ENCODE measurements at places on chromosomes 2 and 18.
A peak's percentile ranks its signal among the peaks of the same experiment; 100 is the strongest.

GRCh38 chr2:102801098-102801718 is 39.4 kb downstream of the TMEM182 start:
- DNase-seq: no peak

DNA sequence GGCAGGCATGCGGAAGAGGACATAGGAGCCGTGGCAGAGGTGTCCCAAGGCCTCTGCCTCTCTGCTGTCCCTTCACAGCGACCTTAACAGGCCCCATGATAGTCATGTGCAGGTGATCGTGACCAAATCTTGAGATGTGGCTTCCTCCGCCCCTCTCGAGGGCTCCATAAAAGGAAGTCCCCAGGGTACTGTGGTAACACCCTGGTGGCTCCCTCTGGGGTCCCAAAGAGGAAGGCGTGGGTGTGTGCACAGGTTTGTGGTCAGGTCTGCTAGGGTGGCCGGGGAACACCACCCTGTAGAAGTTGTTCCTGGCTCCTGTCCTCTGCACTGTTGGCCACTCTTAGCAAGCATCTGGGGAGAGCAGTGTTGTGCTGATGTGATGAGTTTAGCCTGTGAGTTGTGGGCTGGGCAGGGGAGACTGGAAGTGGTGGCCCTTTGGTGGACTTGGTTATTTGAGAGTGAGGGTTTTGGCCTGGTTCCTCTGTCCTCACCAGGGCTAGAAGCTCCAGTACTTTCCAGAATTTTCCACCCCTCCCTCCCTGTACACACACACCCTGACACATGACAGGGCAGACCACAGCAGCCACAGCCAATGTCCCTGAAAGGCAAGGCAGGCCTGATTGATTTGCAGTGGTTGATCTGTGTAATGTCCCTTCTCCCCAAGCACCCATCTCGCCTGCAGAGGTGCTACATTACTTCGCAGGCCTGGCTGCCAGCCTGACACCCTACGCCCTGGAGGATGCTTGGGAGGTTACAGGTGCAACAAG is 68.9 kb upstream of the BOD1L2 start:
- no peak for DNase-seq

DNA sequence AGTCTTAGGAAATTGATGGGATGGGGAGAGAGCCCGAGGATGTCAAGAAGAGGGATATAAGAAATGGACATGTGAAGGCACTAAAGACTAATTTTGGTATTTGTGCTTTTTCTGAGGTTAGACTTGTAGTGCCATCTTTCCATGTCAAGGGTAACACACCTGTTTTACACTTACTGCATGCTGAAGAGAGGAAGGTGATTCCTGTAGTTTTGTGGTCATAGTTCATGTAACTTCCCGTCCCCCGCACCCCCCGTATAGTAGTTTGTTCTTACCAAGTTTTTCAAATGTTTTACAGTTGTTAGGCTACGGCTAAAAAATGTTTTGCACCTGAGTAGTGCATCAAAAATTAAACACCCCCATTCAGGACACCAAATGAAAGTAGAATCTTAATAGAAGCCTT is 73.8 kb downstream of the CLIP4 start:
- no peak for DNase-seq

DNA sequence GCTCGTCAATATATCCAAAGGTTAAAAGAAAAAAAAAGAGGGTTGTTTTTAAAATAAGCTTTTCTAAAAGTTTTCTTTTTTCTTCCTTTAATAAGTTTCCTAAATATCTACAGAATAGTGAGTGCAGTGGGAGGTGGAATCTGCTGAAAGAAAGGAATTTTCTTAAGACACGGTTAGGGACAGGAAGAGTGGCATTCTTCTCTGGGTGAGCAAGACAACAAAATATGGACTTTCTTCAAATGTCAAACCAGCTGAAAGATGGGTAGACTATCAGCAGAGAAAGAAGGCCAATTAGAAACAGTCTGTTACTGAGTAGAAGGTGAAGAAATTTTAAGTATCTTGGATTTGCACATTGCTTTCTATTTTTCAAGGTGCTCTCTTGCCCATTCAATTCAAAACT is 222.7 kb upstream of the PIK3C3 start:
- no peak for DNase-seq

DNA sequence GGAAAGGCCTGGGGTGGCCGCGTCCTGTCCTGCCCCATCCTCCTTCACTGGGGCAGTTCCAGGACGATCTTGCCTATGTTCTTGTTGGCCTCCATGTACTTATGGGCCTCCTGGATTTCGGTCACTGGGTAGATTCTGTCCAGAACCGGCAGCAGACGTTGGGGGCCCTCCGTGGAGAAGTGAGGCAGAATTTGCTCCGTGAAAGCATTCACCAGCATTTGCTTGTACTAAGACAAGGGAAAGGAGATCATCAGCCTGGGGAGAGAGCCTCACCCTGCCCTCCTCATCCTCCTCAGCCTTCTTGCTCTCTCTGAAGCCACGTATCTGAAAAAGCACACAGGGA is 1.4 kb upstream of the SF3B6 start:
- DNase-seq: no peak

GRCh38 chr2:20706786-20707185 is 39.8 kb downstream of the GDF7 start:
- no peak for DNase-seq

- no peak for DNase-seq
These were observed 65.4 kb downstream of the TRPM8 start for GRCh38 chr2:233982421-233983121.

GRCh38 chr2:102050854-102051391 is 59.2 kb downstream of the IL1R2 start:
- no peak for DNase-seq

DNA sequence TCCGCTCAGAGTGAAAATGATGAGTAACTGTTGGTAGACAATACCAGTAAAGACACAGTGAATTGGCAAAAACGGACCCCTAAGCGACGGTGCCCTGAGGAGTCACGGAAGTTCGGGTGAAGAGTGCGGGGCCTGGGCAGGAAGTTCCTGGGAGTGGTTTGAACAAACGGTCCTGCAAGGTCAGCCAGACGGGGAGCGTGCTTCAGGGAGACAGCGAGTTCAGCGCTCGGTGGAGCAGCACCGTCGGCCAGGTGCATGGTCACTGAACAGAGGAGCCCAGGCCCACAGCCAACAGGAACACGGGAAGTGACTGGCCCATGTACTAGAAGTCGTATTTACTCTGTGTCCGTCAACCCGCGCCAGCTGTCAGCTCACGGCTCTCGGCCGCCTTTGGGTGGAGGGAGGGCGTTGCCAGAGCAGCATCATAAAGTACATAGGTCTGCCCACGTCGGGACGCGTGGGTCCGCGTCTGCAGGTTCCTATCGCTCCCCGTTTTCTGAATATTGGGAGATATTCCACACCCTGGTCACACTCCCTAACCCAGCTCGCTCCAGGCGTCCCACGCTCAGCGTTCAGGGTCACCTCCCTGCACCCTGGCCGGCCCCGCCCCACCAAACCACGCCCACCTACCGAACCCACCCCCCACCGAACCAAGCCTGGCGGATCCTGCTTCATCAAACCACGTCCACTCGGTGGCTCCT is 75.6 kb upstream of the UXS1 start:
- peak; percentile 82 for DNase-seq

Data from SHP77 (cell line).